Psoas muscle (tissue), 8 donors: ENCODE measurements at places on chromosomes 5 and 9. TPM values are rescaled to one million over a fixed set of nuclear protein-coding genes. Genes with fewer than 3 reads are reported as not detected.

Gene GFPT2
- 6.1 TPM for total RNA-seq

Gene PCDHGC4
- total RNA-seq: 0.93 TPM

DNA sequence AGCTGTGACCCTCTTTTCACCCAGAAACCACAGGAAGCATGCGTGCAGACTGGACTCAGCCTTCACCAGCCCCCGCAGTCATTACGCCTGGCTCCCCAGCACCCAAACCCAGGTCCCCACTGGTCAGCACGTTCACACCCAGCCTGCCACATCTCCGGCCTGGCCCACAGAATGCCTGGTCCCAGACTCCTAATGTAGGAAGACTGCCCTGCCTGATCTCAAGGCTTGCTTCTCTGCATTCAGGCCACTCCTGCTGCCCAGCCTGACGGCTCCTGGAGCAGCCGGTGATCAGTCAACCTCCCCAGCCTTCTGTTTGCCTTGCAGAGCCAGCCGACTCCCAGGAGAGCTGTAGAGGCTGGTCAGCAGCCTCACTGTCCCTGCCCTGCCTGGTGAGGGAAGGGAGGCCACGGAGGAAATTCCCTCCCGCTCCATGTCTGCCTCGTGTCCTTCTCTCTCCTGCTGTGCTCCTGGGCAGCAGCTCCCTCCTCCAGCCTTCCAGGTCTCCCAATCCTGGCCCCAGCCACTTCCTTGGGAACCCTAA, 25.4 kb downstream of the ADAMTS2 start:
- H3K27me3 ChIP-seq: no peaks in the 10 kb centered on the region
- H3K27ac ChIP-seq: no peak overlapping the region
- no peaks in the 10 kb centered on the region for H3K4me1 ChIP-seq
- no peaks in the 10 kb centered on the region for H3K36me3 ChIP-seq

DNA sequence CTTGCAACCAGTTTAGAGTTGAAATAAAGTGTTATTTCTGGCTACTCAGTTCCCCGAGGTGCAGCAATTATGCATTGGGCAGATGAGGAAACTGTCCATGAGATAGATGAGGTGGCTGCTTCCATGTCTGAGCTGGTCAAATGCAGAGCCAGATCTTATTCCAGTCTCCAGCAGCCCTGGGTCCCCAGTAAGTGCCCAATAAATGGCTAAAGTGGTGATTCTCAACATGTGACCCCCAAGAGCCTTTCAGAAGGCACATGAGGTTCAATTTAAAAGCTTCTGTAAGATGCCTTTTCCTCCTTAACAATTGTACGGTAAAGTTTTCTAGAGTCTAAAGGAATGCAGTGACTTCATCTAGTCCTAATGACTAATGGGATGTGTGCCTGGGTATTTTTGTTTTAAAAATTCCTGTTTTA, 17.5 kb downstream of the ATOX1 start:
- H3K27ac ChIP-seq: peak overlapping the region; percentile 62
- DNase-seq: no peak
- no peaks in the 10 kb centered on the region for H3K36me3 ChIP-seq
- H3K27me3 ChIP-seq: no peaks in the 10 kb centered on the region
- peak overlapping the region; percentile 5 for H3K4me3 ChIP-seq

GRCh38 chr9:128551657-128552152, 682 bp upstream of the SPTAN1 start:
- no peaks in the 10 kb centered on the region for H3K36me3 ChIP-seq
- H3K4me3 ChIP-seq: peak overlapping the region; percentile 96
- no peak for DNase-seq
- H3K4me1 ChIP-seq: peaks cover 44% of the 10 kb centered on the region
- peak overlapping the region; percentile 77 for H3K27ac ChIP-seq
- no peaks in the 10 kb centered on the region for H3K27me3 ChIP-seq
